Hematopoietic multipotent progenitor cell treated with erythropoietin and hydrocortisone succinate and interleukin-3 and kit ligand, for 6 days (in vitro differentiated cells): ENCODE measurements at places on chromosomes 4 and X.
A peak's percentile ranks its signal among the peaks of the same experiment; 100 is the strongest.

DNA sequence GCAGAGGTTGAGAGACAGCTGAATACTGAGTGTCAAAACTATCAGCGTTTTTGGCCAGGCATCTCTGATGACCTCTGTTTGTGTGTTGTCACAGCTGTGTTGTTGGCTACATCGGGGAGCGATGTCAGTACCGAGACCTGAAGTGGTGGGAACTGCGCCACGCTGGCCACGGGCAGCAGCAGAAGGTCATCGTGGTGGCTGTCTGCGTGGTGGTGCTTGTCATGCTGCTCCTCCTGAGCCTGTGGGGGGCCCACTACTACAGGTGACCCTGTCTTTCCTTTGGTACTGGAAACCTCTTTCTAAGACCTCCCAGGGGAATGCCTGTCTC, 86.9 kb downstream of the EGF start:
- DNase-seq = no peak

GRCh38 chrX:107968623-107969022, 13.5 kb downstream of the TEX13B start:
- no peak for DNase-seq

DNA sequence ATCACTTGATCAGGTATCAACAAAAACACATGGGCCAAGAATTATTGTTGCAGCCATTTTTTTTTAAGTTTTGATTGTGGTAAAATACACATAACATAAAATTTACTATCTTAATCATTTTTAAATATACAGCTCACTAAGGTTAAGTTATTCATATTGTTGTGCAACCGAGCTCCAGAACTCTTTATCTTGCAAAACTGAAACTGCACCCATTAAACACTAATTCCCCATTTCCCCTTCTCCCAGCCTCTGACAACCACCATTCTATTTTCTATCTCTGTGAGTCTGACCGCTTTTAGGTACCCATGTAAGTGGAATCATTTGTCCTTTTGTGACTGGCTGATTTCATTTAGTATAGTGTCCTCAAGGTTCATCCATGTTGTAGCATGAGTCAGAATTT, 126.2 kb upstream of the NDP start:
- no peak for DNase-seq

DNA sequence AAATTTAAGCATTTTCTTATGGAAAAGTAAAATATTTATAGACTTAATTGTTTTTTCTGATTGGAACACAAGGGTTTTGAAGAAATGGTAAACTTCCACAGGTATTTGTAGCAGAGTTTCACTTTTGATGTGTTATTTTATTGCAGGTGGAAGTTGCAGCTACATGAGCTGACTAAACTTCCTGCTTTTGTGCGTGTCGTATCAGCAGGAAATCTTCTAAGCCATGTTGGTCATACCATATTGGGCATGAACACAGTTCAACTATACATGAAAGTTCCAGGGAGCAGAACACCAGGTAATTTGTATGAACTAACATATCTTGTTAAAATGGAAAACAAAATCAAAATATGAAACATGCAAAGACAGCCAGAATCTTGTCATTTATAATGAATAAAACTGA, 117.4 kb downstream of the DIPK2B start:
- peak; percentile 7 for DNase-seq

- no peak for DNase-seq
Measured at GRCh38 chrX:1273896-1274295, 5.3 kb downstream of the CSF2RA start.

- DNase-seq = no peak
Measured at GRCh38 chr4:101682946-101683345, 107.6 kb upstream of the BANK1 start.

- no peak for DNase-seq
Measured at GRCh38 chrX:41308884-41309647, 24.9 kb upstream of the DDX3X start.

DNA sequence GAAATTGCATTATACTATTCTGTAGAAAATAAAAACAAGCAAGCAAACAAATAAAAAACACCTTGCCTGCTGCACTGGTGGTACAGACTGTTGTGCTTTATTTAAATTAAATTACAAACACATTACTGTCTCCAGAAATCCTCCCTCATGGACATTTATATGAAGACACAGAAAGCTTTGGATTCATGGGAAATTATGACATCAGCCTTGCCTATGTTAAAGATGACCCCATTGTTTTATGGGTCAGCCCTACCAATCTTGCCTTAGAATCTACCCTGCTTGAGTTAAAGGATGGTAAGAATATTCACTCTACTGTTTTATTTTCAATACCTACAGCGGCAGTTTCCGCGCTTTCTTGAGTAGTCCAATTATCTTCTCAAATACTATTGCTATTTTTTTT, 1379.9 kb downstream of the TECRL start:
- DNase-seq = no peak

DNA sequence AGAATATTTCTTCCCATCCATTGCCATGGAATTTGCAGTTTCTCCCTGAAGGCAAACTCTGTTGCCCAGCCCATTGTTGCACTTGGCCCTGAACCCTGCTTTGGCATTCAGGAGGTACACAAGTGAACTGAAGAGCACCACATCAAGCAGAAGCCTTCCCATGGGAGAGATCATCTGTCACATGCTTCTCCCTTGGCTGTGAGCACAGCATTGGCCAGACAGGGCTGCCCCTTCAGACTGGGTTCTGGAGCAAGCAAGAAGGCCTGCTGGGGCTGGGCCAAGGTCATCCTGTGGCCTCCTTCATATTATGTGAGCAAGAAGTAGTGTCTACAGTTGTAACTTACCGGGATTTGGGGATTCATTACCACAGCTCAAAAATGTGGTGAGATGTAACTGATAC, 22.7 kb downstream of the SCML1 start:
- no peak for DNase-seq

- DNase-seq = no peak
Measured at GRCh38 chr4:120680647-120681228, 241.8 kb downstream of the PRDM5 start.

- no peak for DNase-seq
Measured at GRCh38 chrX:18491587-18492340, 66.4 kb downstream of the CDKL5 start.

DNA sequence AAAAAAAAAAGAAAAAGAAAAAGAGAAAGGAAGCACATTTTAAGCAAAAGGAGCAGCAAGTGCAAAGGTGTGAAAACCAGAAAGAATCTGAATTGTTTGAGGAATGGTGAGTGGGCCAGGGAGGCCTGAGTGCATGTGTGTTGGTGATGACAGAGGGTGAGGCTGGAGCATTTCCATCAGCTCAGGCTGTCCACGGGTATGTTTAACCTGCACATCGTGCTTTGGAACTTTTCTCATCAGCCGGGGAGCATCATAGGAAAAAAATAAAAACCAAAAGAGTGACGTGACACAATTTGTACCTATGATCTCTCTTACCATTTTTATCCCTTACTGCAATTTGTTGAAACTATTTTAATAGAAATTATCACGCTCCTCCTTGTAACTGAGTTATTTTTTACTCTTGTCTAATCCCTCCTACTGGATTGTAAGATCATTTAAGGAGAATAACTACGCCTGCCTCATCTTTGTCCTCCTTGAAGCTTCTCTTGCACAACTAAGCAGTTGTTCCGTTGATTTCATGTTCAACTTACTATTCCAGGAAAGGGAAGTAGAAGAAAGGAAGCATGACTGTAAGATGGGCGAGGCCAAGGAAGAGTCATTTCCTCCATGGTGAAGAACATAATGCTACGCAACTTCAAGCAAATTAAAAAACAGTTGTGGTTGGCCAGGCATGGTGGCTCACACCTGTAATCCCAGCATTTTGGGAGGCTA, 7.0 kb downstream of the PALLD start:
- peak; percentile 30 for DNase-seq

DNA sequence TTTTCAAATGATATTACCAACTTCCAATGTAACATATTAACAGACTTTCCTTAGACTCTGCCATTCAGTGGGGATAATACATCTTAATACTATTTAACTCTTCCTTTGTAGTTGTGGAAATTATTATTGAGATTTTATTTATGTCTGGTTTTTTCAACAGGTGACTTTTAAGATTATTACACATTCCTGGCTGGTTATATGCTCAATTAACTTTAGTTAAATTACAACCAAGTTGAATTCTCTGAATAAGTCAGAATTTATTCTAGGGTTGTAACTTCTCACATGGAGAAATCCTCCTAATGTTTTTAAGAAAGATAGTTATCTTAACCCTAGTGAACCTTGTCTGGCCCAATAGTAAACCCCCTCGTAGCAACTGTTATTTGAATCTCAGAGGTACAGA, 107.3 kb downstream of the SLC10A6 start:
- DNase-seq = no peak

GRCh38 chr4:112916868-112917267, 132.6 kb upstream of the ANK2 start:
- no peak for DNase-seq

DNA sequence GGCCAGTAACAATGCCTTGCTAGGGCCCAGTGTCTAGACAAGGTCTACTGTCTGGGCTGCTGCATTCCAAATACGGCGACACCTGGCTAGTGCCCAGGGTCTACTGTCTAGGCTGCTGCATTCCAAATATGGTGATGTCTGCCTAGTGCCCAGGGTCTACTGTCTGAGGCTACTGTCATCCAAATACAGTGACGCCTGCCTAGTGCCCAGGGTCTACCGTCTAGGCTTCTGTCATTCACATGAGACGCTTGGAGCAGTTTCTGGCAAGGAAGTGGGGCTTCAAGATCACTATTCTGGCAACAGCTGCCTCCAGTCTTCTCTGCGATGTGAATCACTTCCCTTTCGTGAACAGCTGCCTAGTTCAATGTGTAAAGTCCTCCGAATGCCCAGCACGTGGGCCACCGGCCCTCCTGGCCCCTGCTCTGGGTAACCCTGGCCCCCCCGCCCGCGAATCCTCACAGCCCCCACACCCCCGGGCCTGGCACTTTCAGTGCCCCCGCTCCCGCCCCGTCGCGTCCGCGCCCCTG, 12.7 kb downstream of the ACOX3 start:
- peak; percentile 65 for DNase-seq

GRCh38 chr4:42329421-42329820, 67.9 kb upstream of the SHISA3 start:
- DNase-seq = no peak

DNA sequence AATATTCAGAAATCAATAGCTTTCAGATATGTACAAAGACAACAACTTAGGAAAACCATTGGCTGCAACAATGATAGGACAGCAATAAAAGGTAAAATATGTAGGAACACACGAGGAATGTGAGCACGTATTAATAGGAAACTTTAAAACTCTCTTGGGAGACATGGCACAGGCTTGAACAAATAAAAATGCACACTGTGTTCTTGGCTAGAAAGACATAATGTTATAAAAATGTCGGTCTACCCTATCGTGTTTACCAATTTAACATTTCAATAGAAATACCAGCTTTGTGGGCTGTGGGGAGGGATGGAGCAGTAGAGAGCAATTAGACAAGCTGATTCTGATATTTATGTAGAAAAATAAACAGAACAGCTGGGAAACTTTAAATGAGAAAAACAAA, 69.0 kb upstream of the FAM9B start:
- DNase-seq = no peak

DNA sequence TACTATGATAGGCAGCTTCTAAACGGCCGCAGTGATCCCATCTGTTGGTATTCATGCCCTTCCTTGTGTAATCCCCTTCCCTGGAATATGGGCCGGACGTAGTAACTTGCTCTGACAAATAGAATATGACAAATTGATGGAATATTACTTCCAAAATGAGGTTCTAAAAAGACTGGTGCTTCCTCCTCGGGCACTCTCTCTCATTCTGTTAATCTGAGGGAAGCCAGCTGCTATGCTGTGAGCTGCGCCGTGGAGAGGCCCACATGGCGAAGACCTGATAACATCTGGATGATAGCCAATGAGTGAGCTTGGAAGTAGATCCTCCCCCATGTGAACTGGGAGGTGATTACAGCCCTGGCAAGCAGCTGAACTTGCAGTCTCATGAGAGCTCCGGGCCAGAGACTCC, 27.2 kb upstream of the SLC25A4 start:
- DNase-seq = peak; percentile 90

DNA sequence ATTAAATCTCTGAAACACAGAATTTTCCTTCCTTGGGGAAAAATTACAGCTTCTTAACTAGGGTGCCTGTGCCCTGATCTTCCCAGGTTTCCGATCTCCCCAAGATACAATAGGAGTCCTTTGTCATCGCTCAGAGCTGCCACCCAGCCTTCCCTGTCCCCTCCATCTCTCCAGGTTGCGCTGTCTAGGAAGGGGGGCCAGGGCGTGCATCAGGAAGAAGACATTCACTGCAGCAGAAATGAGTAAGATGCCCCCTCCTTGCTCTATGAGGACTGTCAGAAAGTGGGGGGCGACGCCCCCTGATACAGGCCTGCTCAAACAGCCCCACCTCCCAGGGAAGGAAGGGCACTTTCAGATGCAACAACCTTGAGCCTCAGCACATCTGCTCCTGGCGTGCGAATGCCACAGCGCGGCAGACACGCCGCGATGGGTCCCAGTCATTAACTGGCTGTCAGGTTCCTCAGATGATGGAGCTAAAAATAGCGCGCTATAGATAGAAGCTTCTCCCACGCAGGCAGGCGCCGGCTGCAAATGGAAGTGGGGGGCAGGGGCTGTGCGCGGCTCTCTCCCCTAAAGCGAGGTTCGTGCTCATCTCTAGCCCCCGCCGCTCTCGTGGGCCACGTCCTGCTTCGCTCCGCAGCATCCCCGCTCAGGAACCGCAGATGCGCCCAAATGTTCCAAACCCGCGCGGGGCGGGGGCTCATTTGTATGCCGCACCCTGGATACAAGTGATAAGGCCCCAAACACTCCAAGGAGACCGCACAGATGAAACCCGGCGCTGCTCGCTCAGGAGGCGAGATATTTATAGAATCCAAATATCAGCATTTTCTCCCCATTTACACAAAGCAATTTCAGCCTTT, 57.6 kb upstream of the LGI2 start:
- peak; percentile 65 for DNase-seq

- no peak for DNase-seq
Measured at GRCh38 chrX:47297874-47298273, 65.1 kb downstream of the USP11 start.

DNA sequence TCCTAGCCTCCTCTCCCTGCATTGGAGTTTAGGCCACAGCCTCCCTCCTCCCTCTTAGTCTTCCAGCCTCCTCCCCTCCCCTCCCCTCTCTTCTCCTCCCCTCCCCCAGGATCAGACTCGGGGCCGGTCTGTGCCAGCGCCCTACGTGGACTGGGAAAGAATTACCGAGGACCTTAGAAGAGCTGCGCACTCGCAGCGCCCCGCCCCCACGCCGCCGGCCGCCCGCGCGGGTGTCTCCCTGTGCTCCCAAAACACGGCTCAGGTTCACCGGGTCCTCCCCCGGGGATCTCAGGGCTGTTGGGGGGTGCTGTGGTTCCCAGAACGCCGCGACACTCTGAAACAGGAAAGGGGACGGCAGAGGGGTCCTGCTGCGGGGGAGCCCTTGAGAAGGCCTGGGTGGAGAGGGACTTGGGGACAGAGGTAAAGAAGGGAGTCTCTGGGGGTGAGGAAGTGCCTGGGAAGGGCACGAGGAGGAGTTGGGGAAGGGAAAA, 122.3 kb upstream of the TBL1X start:
- peak; percentile 86 for DNase-seq

GRCh38 chr4:36325499-36325898, 44.1 kb downstream of the DTHD1 start:
- DNase-seq = no peak

GRCh38 chrX:48589482-48590162, 7.7 kb upstream of the WDR13 start:
- no peak for DNase-seq
